ENCODE measurements at places on chromosomes 2 and 18.

GRCh38 chr2:68537809-68538208 is 70.4 kb downstream of the APLF start:
- DNase-seq, result no peak

DNA sequence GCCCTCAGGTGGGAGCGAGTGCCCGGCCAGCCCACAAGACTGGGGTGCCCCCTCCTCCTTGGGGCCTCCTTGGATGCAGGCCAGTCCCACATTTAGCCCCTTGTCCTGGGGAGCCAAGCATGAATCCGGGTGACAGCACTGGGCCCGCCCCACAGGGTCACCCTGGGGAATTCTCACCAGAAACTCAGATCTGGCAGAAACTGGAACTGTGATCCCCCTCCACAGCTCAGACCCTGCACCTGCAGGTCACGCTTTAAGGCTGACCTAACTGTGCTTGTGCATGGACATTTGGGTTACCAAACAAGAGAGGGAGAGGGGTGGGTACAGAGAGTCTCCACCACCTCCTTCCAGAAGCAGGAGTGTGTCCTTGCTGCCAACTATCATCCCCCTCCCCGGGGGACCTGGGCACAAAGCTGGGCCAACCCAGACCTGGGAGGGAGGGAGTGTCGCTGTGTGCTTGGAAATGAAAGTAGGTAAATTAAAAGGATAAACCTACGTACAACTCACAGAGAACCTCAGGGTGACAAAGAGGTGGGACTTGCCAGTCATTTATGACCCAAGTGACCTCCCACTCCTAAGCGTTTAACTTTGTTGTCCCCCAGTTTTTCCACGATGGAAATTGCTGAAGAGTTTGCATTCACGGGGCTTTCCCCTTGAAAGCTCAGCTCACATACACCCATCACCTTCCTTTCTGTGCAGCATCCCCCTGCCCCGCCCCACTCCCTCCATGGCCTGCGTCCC is 9.1 kb downstream of the ITM2C start:
- DNase-seq, result no peak

- DNase-seq, result peak; percentile 2
Measured at GRCh38 chr2:161122772-161123530, 37.3 kb upstream of the TANK start.

GRCh38 chr2:893311-893710 is 57.3 kb upstream of the SNTG2 start:
- DNase-seq, result peak; percentile 11

- DNase-seq, result no peak
Measured at GRCh38 chr2:85308896-85309555, 18.8 kb downstream of the TGOLN2 start.

DNA sequence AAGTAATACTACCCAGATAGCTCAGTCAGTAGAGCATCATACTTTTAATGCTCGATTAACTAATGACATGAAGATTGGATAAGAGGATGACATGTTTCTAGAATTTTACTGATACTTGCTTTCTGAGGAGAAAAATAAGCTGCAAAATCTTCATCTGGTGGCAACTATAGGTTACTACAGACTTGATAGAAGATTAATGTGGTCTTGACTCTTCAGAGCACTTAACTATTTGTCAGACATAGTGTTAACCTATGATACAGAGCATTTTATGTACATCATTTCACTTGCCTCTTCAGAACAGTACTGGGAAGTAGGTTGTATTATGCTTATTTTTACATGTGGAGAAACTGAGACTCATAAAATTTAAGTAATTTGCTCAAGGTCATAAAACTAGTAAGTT is 83.9 kb downstream of the UBR3 start:
- DNase-seq, result no peak

DNA sequence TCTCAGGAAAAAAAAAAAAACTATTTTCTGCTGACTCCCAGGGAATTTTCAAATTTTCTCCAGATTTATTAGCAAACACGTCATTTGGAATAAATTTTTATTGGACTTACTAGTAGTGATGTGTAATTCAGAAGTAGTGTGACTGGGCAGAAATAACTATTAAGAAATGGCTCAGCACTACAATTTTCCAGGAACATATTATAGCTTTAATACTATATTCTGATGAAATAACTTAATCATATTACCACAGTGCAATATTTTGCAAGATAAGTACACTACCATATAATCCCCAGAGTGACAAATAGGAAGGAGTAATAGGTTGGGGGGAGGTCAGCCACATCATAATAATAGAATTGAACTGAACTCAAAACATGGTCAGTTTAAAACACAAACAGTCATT is 19.7 kb upstream of the TNFAIP6 start:
- no peak for DNase-seq

- no peak for DNase-seq
Measured at GRCh38 chr18:71028285-71028762, 739.5 kb downstream of the SOCS6 start.

- no peak for DNase-seq
Measured at GRCh38 chr18:28267878-28268625, 91.1 kb upstream of the CDH2 start.

DNA sequence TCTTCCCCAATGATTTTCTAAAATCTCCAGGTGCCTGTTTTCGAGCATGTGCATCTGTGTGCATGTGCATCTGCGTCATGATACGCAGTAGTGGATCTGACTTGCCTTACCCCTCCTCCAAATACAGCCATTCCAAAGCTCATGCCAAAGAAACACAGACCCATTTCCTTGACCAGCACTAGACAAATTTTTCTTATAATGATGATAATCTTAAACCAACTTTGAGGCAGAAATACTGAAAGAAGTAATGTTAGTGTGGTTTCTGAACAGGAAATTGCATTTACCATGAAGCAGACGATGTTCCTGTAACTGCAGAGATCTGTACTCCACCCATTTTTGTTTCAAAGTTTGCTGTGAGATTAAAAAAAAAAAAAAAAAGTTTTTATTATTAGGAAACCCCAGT is 25.6 kb downstream of the CYTIP start:
- no peak for DNase-seq

GRCh38 chr2:118309946-118310680 is 221.8 kb downstream of the INSIG2 start:
- DNase-seq, result peak; percentile 10

DNA sequence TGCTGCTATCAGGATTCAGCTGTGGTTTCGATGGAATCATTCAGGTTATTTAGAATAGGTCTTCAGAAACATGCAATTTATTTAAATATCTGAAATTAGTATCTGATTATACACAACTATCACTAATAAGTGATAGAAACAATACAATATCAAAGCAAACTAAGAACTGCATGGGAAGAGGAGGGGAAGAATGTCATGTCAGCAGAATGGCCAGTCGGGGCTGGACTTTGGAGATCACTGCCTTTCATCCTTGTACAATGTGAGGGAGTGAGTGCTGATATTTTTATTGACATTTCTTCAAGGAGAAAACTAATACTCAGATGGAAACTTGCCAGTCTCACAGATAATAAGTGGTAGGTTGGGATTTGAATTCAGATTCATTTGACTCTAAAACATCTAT is 224.0 kb upstream of the LINC00305 start:
- DNase-seq, result no peak

DNA sequence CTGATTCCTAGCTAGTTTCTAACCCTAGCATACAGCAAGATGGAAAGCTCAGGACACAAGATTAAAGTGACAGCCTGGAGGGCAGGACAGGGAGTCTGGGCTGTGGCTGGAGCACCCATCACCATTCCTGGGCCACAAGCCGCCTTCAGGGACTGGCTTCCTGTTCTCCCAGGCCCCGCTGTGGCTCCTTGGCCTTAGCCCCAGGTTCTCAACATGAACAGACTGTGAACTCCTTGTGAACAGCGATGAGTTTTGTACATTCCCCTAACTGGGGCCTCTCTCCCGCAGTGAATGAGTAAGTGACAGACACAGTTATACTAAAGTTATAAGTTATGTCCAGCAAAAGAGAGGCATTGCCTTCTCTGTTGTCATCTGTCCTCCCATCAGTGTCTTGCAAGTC is 35.9 kb upstream of the SLC14A1 start:
- no peak for DNase-seq

GRCh38 chr2:179186126-179186525 is 78.5 kb downstream of the SESTD1 start:
- no peak for DNase-seq
